Activated T-cell treated with anti-CD3 and anti-CD28 coated beads, Interleukin-2, amount 50 U/mL, for 4 hours (primary cell): ENCODE measurements at places on chromosomes 11 and 22. TPM values are rescaled to one million over a fixed set of nuclear protein-coding genes. Genes with fewer than 3 reads are reported as not detected.

Gene FGF4
- not detected for total RNA-seq

Gene MMP8
- not detected for total RNA-seq

Gene APOBEC3H
- total RNA-seq, result 0.79 TPM

DNA sequence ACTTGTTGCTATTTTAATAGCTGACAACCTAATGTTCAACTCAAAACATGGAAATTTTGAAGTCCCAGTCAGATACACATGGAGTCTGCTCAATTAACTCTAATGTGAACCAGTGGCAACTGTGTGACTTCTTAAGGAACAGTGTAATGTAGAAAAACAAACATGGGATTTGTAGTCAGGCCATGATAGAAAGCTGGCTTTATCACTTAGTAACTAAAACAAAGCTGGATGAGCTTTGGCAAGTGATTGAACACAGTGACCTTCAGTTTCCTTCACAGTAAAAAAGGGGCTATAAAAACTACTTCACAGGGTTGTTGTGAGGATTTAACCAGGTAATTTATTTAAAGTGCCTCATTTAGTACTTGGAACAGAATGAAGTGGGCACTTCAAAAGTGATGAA, 62.6 kb downstream of the PRCP start:
- DNase-seq, result no peak

- DNase-seq, result no peak
These were observed 233.5 kb downstream of the MIAT start for GRCh38 chr22:26890870-26891269.

DNA sequence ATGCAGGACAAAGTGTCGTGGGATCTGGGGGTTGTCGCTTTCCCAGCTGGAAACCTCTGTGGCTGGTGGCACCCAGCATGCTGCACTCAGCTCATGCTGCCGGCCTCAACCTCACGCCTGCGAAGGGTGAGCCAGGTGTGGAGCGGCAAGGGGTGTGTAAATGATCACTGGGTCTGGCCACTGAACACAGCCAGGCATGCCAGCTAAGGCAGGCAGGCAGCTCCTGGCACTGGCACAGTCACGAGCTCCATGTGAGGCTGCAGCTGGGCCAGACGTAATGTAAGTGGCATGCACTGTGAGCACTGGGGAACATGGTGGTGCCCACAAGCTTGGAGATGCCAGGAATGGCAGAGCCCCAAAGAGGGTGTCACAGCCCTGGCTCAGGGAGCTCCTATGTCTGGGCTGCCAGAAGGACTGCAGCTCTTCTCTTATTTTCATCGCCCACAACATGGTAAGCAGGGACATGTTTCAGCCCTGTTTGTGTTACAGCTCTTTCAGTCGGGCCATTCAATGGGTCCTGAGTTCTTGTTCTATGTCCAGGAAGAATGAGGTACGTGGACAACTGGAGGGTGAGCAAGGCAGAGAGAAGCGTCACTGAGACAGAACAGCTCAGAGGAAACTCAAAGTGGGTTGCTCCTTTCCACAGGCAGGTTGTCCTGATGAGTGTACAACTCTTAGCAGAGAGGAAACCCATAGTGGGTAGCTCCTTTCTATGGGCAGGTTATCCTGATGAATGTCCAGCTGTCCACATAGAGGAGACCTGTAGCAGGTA, 403.8 kb downstream of the CNTN5 start:
- DNase-seq, result no peak
